Activated T-helper 2 cell treated with anti-CD3 and anti-CD28 coated beads, Interferon-gamma antibody, Interleukin-2, Interleukin-4, amounts not matched to agents 10 μg/mL and 5 μg/mL and 100 μg/mL, durations not matched to agents 14 hours and 24 hours and 36 hours (primary cell): ENCODE measurements at places on chromosomes 6 and 20.

DNA sequence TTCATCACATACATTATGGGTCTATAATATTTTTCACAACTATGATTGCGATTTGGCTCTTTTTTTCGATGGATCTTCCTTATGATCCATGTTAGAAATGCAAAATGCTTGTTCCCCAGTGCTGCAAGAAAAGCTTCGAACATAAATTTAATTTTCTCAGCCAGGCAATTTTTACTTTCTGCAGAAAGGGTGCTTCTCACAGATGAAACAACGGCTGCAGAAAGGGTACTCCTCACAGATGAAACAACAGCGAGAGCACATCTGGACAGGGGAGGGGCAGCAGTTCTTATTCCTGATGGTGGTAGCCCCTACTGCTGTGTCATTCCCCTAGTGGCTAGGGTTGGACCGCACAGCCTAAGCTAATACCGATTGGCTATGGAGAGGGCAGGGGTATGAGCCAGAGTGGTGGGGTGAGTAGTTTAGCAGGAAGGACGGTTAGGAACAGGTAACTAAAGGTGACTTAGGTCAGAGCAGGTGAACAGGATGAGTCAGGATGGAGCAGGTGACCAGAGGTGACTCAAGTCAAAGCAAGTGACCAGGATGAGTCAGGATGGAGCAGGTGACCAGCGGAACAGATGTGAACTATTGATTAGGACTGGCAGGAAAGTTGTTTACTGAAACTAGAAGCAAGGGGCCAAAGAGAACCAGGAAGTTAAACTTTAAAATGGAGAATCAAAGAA lies 13.4 kb upstream of the TREML4 start:
- H3K36me3 ChIP-seq = no peaks in the 10 kb centered on the region
- no peak overlapping the region for H3K27ac ChIP-seq
- H3K27me3 ChIP-seq = peaks cover 17% of the 10 kb centered on the region
- DNase-seq = no peak
- no peak overlapping the region for H3K4me3 ChIP-seq

GRCh38 chr6:31578184-31579118 lies 3.1 kb downstream of the TNF start:
- DNase-seq = no peak
- peaks cover 3% of the 10 kb centered on the region for H3K27me3 ChIP-seq
- H3K4me3 ChIP-seq = peak overlapping the region; percentile 76
- H3K27ac ChIP-seq = peak overlapping the region; percentile 28
- H3K4me1 ChIP-seq = peaks cover 73% of the 10 kb centered on the region

- peaks cover 4% of the 10 kb centered on the region for H3K36me3 ChIP-seq
- peak; percentile 49 for DNase-seq
- H3K4me3 ChIP-seq = peak within 1 kb of the TSS; percentile 84
Measured at GRCh38 chr20:3071610-3072529, at the start of gene OXT. TSS of gene OXT (plus strand) at chr20:3071620. CDS start at chr20:3071656, 36 bp downstream.

DNA sequence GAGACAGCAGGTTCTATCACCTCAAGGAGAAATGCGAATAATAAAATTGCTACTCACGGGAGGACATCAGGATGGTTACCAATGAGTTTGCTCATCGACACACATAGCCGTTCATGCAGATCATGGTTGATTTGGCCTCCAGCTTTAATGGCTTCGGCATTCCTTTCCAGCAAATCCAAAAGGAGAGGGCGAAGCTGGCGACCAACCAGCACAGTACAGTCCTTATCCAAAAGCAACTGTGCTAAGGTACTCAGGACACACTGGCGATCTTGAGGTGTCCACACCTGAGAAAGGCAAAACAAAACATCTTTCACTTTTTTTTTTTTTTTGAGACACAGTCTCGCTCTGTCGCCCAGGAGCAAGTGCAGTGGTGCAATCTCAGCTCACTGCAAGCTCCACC lies 16.3 kb downstream of the MDN1 start:
- no peak for DNase-seq
- H3K36me3 ChIP-seq = peaks cover 36% of the 10 kb centered on the region

DNA sequence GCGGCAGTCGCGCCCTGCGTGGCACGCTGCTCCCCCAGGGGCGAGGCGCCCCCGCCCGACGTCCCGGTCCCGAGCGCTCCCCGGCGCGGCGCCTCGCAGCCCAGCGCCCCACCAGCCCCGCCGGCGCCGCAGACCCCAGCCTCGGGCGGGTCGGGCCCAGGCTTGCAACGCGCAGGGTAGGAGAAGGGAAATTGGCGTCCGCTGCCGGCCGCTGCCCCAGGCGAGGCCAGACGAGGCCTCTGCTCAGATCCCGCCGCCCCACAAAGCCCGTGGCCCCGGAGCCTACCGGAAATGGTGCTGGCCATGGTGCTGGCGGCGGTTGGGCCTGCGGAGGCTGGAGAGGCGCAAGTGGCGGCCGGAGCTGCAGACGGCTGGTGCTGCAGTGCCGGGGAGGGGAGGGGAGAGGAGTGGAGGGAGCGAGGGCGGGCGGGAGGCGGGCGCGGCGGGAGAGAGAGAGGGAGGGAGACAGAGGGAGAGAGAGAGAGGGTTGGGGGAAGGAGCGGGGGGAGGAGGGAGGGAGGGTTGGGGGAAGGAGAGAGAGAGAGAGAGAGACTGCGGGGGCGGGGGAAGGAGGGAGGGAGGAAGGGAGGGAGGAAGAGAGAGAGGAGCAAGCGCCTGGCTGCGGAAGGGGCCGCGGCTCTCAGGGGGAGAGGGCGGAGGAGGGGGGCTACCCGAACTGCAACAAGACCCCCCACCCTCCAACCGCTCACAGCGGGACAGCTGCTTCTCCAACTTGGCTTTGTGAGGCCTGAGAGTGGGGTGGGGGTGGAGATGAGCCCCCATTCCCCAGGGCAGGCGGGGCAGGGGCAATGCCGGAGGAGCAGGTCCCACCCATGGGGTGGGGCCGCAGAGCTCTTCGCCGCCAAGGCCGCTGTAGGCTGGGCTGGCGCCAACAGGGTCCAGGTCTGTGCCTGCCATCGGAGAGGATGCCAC lies at the start of gene STMN3:
Gene STMN3 (minus strand): TSS at position 384 of the 933 bp plus-strand sequence. CDS start 79 bp downstream, at position 305.
- peaks cover 11% of the 10 kb centered on the region for H3K4me1 ChIP-seq
- H3K27me3 ChIP-seq = peaks cover 12% of the 10 kb centered on the region
- peak within 1 kb of the TSS; percentile 76 for H3K4me3 ChIP-seq
- peak within 1 kb of the TSS; percentile 51 for H3K27ac ChIP-seq
- no peaks in the 10 kb centered on the region for H3K36me3 ChIP-seq
- peak; percentile 70 for DNase-seq

- H3K27me3 ChIP-seq = peaks cover 14% of the 10 kb centered on the region
- no peaks in the 10 kb centered on the region for H3K36me3 ChIP-seq
- no peaks in the 10 kb centered on the region for H3K4me1 ChIP-seq
- DNase-seq = no peak
- H3K4me3 ChIP-seq = no peak overlapping the region
- no peak overlapping the region for H3K27ac ChIP-seq
Measured at GRCh38 chr6:43953256-43953655, 174.0 kb downstream of the MRPL14 start.

GRCh38 chr6:19999319-20000191 lies 162.4 kb downstream of the ID4 start:
- no peak overlapping the region for H3K27ac ChIP-seq
- peaks cover 3% of the 10 kb centered on the region for H3K27me3 ChIP-seq
- no peak for DNase-seq
- no peaks in the 10 kb centered on the region for H3K36me3 ChIP-seq

- H3K27me3 ChIP-seq = peaks cover 35% of the 10 kb centered on the region
- H3K4me1 ChIP-seq = peaks cover 3% of the 10 kb centered on the region
- H3K27ac ChIP-seq = no peak overlapping the region
- no peaks in the 10 kb centered on the region for H3K36me3 ChIP-seq
- no peak for DNase-seq
Measured at GRCh38 chr6:35197196-35197595, 16.6 kb upstream of the SCUBE3 start.

DNA sequence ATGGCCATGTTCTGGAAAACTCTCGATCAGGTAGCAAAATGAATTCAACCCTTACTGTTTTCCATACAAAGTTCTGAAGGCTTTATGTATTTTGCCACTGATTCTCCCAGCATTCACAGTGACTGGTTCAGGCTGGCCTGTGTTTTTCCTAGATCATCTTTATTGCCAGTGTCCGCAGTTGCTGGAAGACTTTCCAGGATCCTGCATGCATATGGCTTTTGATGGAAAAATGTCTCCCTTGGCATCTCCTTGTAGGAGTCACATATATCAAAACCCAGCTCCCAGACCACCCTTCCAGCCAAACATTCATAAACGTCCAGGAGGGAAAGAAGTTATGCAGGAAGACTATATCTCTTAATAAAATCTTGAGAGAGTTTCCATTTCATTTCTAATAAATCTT lies 588.8 kb downstream of the MAFB start:
- no peaks in the 10 kb centered on the region for H3K27me3 ChIP-seq
- no peaks in the 10 kb centered on the region for H3K36me3 ChIP-seq
- no peak for DNase-seq
- H3K4me1 ChIP-seq = no peaks in the 10 kb centered on the region
- H3K4me3 ChIP-seq = no peak overlapping the region

DNA sequence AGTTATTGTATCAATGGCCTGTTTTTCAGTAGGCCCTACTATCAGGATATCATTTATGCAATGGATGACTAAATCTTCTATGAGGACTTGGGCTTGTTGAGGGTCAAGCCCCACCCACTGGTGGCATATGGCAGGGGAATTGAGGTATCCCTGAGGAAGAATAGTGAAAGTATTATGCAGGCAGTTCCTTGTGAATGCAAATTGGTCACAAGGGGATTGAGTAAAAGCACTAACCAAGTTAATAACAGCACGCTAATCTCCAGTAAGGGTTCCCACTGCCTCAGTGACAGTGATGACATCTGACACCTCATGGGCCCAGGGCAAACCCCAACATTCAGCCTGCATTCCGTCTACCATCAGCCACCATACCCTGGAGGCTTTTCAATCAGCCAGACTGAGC lies 14.9 kb downstream of the BPIFA1 start:
- no peaks in the 10 kb centered on the region for H3K4me1 ChIP-seq
- H3K4me3 ChIP-seq = no peak overlapping the region
- H3K36me3 ChIP-seq = no peaks in the 10 kb centered on the region
- peaks cover 13% of the 10 kb centered on the region for H3K27me3 ChIP-seq
- no peak for DNase-seq

- H3K27me3 ChIP-seq = no peaks in the 10 kb centered on the region
- no peak overlapping the region for H3K4me3 ChIP-seq
- H3K4me1 ChIP-seq = no peaks in the 10 kb centered on the region
- H3K27ac ChIP-seq = no peak overlapping the region
- no peak for DNase-seq
Measured at GRCh38 chr6:123994168-123994567, 190.5 kb downstream of the NKAIN2 start.
